ENCODE measurements at places on chromosomes 1 and 21.
A peak's percentile ranks its signal among the peaks of the same experiment; 100 is the strongest.

GRCh38 chr1:212040629-212041412 is 5.3 kb downstream of the DTL start:
- no peak for DNase-seq

- DNase-seq = no peak
These were observed 127.2 kb downstream of the LACTBL1 start for GRCh38 chr1:22845398-22845935.

- DNase-seq = no peak
These were observed 157.7 kb downstream of the TOMM20 start for GRCh38 chr1:234970731-234971476.

GRCh38 chr1:25219661-25220251 is 12.5 kb downstream of the SYF2 start:
- no peak for DNase-seq

GRCh38 chr1:40272653-40273213 is 14.7 kb downstream of the ZMPSTE24 start:
- DNase-seq = no peak

GRCh38 chr1:80846966-80847365 is 953.8 kb upstream of the ADGRL2 start:
- DNase-seq = no peak

- DNase-seq = no peak
These were observed 406.7 kb downstream of the NTNG1 start for GRCh38 chr1:107547363-107548155.

DNA sequence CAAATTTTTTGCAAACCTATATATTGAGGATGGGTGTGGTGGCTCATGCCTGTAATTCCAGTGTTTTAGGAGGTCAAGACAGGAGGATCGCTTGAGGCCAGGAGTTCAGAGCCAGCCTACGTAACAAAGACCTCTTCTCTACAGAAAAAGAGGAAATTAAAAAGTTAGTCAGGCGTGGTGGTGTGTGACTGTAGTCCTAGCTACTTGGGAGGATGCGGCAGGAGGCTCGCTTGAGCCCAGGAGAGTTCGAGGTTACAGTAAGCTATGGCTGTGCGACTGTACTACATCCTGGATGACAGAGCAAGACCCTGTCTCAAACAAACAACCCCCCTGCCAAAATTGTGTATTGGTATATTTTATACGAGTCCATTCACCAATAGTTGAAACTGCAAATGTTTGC is 589.7 kb downstream of the DPYD start:
- no peak for DNase-seq

DNA sequence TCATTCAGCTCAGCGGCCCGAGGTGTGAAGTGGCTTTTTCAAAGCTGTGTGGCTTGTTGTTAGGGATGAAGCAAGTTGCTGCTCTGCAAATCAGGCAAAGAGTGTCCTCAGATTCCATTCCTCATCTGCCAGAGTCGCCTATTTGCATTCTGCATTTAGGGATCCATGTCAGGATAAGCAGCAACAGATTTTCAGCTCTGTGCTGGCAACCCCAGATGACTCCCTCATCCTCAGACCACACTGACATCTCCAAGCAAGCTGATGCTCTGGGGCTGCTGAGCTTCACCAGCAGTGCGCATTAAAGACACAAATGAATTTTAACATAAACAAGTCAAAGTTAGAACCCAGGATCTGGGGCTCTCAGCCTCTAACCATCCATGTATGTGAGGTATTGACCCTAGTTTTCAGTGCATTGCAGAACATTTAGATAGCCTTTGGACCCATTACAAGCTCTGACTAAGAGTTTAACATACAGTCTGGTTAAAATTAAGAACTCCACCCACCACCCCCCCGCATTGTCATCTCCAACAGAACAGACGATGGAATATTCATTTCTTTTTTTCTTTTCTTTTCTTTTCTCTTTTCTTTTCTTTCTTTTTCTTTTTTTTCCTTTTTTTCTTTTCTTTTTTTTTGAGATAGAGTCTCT is 10.9 kb downstream of the CFAP107 start:
- DNase-seq = no peak

GRCh38 chr1:42957880-42958487 is 684 bp downstream of the SLC2A1 start:
- peak; percentile 36 for DNase-seq
